Activated T-cell treated with anti-CD3 and anti-CD28 coated beads for 4 hours (primary cell): ENCODE measurements at places on chromosomes 2 and 18.

DNA sequence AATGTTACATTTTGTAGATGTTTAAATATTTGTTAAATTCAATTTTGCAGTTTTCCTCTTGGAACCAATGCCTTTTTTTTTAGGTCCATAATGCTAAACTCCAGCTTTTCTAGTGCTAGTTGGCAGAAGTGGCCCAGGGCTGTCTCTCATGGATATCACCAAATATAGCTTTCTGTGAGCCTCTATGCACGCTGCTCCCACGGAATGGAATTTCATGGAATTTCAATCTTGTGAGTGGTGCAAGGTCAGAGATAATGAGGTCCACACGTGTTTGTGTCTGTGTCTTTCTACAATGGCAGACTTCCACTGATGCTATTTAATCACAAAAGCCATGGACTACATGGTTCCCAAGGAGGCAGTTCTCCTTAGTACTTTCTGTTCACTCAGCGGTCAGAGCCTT, 191.5 kb upstream of the PARD3B start:
- no peak for DNase-seq

- DNase-seq = no peak
Observed at GRCh38 chr2:176879426-176879995, 333.1 kb upstream of the HNRNPA3 start.

- no peak for DNase-seq
Observed at GRCh38 chr2:102703748-102704147, 58.1 kb upstream of the TMEM182 start.

DNA sequence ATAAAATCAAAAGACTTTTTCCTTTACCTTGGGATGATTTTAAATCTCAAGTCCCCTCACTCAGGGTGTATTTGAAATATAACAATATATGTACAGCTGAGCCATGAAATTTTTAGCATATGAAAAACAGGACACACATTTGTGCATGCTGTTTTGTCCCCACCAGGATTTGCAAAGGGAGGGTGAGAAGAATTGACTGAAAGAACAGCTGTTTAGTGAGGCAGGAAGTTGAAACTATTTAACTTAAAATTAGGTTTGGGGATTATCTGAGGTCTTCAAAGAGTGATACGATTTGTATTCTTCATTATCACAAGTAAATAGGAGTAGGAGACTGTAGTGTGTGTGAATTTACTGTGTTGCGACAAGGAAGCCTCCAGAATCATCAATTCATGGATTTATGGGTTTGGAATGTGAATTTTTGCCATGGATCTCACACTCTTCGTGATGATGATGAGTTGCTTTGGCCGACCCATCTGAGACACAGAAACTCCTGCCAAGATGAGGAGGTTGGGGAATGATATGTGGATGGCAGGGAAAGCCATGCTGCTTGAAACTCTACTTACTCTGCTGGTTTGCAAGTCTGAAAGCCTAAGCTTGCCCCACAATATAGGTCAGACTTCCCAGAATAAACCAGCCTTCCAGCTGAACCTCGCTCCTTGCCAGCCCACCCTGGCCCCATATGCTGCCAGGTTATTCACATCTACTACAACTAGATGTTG, 31.0 kb upstream of the SPATS2L start:
- no peak for DNase-seq

DNA sequence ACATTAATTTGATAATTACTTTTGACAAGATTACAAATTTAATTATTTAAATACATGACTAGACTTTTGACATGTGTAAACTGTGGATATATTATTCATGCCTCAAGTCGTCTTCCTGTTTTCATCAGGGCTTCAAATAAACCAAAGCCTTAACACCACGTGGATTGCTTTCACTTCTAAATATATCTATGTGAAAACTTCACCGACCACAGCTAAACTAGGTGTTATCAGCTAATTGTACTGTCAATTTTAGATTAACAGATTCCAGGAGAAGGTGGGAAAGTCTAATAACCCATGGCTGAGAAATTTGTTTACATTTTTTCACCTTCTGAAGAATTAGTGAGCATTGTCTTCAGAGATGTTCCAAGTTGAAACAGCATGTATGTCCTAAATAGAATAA, 494.7 kb upstream of the FAM98A start:
- no peak for DNase-seq

- DNase-seq = no peak
Observed at GRCh38 chr2:150259746-150260145, 227.7 kb downstream of the RND3 start.
